ENCODE measurements at places on chromosomes 5 and 9. TPM values are rescaled to one million over a fixed set of nuclear protein-coding genes. Genes with fewer than 3 reads are reported as not detected.

Gene FOXD4
- total RNA-seq = 1.2 TPM

Gene BTNL8
- not detected for total RNA-seq

DNA sequence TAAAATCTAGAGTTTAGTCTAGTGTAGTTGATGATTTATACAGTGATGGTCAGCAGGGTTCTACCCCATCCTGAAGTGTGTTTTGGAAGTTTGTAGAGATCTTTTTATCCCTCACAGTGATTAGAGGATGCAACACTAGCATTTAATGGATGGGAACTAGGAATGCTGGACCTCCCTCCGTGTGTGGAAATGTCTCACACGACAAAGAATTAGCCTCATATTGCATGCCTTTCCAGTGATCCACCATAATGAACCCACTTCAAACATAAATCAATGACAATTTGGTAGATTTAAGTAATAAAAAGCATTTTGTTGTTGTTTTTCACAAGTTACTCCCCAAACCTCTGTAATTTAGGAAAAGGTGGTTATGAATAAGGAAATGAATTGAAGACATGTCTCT lies 82.5 kb upstream of the LMNB1 start:
- no peak for DNase-seq

DNA sequence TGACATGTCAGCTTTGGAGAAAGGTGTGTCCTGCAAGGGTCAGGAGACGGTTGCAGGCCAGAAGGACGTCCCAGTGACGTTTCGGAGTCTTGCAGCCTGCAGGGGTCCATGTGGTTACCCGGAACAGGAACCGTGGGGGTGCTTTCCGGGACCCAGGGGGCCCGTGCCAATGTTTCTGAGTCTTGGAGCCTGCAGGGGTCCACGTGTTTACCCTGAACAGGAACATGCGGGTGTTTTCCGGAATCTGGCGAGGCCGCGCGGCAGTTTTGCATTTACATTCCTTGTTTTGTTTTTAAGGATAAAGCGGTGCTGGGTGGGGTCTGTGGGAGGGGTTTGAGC lies 30.6 kb downstream of the NKD2 start:
- DNase-seq = no peak

- peak; percentile 21 for DNase-seq
Observed at GRCh38 chr9:106228861-106229260, 534.5 kb downstream of the TMEM38B start.

DNA sequence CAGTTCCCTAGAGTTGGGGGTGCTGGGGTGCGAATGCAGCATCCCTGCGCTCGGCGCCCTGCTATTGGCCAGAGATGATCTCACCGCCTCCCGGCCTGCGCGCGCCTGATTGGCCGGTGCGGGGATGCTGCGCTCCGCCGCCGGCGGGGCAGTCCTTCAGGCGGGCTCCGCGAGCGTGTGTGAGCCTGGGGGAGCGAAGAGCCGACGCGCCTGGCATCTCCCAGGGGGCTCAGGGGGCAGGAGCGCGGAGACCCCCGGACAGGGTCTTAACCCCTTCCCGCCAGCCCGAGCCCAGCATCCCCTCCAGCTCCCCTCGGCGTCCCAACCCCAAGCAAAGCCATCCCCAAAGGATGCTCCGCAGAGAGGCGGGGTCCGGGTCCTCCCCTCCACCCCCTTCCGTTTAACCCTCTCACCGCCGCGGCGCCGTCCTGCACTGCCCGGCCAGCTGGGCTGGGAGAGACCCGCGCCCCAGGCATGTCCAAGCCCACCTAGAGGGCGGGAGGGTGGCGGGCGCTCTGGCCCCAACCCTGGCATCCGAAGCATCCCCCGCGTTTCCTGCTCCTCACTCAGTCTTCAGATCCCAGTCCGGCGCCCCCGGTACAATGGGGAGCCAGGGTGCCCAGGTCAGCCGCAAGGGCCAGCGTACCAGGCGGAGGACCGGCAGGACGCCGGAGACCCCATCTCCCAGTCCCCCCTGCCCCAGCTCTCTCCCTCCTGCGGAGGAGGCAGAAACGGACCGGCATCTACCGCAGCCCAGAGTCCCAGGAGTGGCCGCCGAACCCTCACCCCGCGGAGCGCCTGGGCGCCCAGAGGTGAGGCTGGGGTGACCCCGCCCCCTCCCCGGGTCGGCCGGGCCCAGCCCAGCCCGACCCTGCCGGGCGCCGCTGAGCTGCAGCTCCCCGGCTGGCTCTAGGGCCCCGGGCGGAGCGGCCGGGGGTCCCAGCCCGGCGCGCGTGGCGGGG lies 19.3 kb upstream of the TOR2A start:
- DNase-seq = peak; percentile 81

Gene PHF19
- 3.7 TPM for total RNA-seq

Gene HAVCR2
- 7.3 TPM for total RNA-seq

GRCh38 chr9:107868186-107868585 lies 378.6 kb upstream of the KLF4 start:
- no peak for DNase-seq

- no peak for DNase-seq
Observed at GRCh38 chr5:104062621-104063377, 500.2 kb upstream of the NUDT12 start.

- DNase-seq = no peak
Observed at GRCh38 chr9:126377536-126377935, 50.9 kb downstream of the MVB12B start.

Gene TSLP
- not detected for total RNA-seq

DNA sequence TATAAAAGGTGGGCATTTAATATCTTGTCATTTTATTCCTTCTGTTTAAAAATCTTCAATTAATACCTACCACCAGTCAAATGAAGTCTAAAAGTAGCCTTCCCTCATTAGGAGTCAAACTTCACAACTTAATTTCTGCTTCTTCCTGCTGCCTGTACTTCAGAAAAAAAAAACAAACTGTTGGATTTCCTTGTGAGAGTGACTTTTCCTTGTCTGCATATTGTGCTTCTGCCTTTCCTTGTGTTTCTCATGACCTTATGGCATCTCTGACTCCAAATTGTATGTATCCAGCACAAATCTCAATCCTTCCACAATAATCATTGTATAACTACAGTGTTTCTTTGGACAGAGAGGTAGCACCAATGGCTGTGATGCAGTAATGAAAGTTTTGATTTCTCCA lies 32.1 kb downstream of the GRAMD2B start:
- DNase-seq = no peak

DNA sequence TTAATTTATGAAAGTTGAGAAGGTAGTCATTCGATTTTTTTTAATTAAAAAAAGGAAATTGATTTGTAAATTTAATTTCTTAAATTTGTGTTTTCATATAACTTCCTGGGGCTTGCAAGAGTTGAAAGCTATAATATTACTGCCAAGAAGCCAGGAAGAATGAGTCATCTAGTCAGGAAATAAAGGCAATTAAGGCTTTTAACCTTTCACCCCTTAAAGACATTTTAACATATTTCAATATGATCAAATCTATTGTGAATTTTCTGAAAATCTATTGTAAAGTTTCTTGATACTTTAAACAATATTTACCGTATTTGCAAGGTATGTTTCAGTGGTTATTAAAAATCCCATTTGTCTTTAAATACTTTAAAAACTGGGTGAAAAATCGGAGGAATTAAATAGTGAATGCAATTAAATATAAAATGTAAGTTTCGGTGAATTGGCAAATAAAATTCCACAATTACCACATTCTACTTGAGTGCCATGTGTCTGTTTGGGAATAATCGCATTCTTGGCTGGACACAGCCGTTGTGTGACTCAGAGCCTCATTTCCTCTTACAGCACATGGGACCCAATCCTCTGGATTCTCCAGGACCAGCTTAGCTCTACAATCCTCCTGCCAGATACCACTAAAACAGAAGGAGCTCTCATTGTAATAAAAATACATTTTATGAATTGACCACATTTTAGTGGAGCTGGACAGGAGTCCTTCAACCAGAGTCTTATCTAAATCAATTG lies 310.7 kb downstream of the HCN1 start:
- DNase-seq = no peak

GRCh38 chr5:38853753-38854470 lies 8.1 kb downstream of the OSMR start:
- DNase-seq = no peak

- DNase-seq = no peak
Observed at GRCh38 chr9:8020186-8020585, 220.6 kb upstream of the DMAC1 start.

- DNase-seq = peak; percentile 54
Observed at GRCh38 chr9:99807276-99807852, 14.3 kb upstream of the NR4A3 start.

Gene NUTM2F
- not detected for total RNA-seq

Gene ALDH1A1
- total RNA-seq = 1.2 TPM

GRCh38 chr5:126274076-126274762 lies 149.0 kb upstream of the GRAMD2B start:
- no peak for DNase-seq

All from frontal cortex (tissue), 4 donors.